Neural crest cell (in vitro differentiated cells): ENCODE measurements at places on chromosomes 16 and 17. TPM values are rescaled to one million over a fixed set of nuclear protein-coding genes. Genes with fewer than 3 reads are reported as not detected.

ITGAD gene
- not detected in 2 replicates for total RNA-seq

DNA sequence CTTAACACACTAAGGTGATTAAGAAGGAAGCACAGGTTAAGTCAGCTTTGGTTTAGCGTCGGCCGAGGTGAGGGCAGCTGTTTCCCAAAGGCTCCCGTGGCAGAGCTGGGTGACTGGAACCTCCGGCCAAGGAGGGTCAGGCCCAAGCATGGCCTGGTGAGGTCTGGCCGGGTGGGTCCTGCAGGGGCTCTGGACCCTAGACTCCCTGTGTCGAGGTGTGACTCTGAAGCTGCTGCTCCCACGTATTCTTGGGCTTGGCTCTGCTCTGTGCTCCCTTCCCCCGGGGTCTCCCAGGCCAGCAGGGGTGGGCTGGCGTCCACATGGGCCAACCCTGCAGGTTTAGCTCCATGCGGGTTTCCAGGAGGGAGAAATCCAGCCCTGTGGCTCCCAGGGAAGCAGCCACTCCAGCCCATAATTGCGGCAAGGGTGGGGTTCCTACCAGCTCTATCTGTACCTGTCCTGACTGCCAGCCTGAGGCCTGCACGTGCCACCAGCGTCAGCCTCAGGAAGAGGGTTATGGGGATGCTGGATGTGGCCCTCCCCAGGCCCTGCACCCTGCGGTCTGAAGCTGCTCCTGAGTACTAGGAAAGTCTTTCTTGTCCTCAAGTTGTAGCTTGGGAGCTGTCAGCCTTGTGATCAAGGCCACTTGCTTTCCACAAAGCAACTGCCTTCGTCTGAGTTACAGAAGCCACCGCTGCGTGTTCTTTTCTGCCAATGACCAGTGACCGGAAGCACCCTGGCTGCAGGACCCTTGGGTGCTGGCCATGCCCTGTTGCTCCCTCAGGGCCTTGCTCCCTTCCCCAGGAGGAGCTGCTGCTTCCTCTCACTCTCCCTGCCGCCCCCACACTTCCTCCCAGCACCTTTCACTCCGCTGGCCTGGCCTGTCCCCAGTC lies 4.8 kb downstream of the CDK5R1 start:
- H3K27me3 ChIP-seq, result no peaks in the 10 kb centered on the region
- H3K27ac ChIP-seq, result no peak overlapping the region
- peak overlapping the region; percentile 78 for H3K4me3 ChIP-seq
- peaks cover 55% of the 10 kb centered on the region for H3K4me1 ChIP-seq

GRCh38 chr16:305916-306626 lies 23.1 kb downstream of the PDIA2 start:
- H3K36me3 ChIP-seq, result peaks cover 5% of the 10 kb centered on the region
- DNase-seq, result no peak
- no peak overlapping the region for H3K4me3 ChIP-seq
- H3K4me1 ChIP-seq, result no peaks in the 10 kb centered on the region
- no peaks in the 10 kb centered on the region for H3K27me3 ChIP-seq

- H3K27ac ChIP-seq, result peak overlapping the region; percentile 62
- no peak overlapping the region for H3K4me3 ChIP-seq
- DNase-seq, result no peak
- H3K36me3 ChIP-seq, result no peaks in the 10 kb centered on the region
- H3K27me3 ChIP-seq, result no peaks in the 10 kb centered on the region
- H3K4me1 ChIP-seq, result peaks cover 24% of the 10 kb centered on the region
Observed at GRCh38 chr17:72151565-72152386, 31.0 kb downstream of the SOX9 start.

DNA sequence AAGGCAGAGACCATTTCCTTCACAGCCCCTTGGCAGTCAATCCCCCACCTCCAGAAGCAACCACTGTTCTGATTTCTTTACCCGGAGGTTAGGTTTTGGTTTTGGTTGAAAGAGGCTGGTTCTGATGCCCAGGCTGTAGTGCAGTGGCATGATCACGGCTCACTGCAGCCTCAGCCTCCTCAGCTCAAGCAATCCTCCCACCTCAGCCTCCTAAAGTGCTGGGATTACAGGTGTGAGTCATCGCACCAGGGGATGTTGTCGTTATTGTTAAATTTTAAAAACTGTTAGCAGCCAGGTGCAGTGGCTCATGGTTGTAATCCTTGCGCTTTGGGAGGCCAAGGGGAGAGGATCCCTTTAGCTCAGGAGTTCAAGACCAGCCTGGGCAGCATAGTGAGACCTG lies 3.0 kb upstream of the CTRB2 start:
- no peaks in the 10 kb centered on the region for H3K4me1 ChIP-seq
- DNase-seq, result no peak
- no peaks in the 10 kb centered on the region for H3K27me3 ChIP-seq
- H3K4me3 ChIP-seq, result no peak overlapping the region
- no peak overlapping the region for H3K27ac ChIP-seq

DNA sequence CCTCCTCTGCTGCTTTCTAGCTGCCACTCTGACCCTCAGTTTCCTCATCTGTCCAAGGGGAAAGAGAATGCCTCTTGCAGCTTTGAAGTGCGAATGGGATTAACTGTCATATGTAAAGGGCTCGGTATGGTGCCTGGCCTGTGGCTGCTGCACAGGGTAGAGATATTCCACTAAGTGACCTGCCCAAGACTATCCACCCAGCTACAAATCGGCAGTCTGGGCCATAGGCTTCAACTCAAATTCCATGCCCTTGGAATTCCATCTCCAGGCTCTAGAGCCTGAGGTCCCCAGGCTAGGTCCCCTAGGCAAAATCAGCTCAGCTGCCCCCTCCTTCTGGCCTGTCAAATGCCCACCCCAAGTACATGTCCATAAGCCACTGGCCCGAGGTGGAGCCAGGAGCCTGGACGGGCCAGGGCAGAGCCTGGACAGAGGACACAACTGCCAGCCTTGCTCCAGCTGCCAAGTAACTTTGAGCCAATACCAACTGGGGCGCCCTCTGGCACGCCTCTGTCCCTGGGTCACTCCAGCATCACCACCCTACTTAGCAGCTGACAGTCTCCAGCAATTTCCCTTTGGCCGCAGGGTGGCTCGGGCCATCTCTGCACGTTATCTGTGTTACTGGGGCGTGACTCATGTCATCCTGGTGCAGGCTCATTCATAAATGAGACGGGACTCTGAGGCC lies 57.2 kb downstream of the SDK2 start:
- no peak overlapping the region for H3K27ac ChIP-seq
- peaks cover 47% of the 10 kb centered on the region for H3K4me1 ChIP-seq
- no peaks in the 10 kb centered on the region for H3K27me3 ChIP-seq
- no peaks in the 10 kb centered on the region for H3K36me3 ChIP-seq
- no peak overlapping the region for H3K4me3 ChIP-seq

GRCh38 chr17:48850792-48851323 lies 20.0 kb downstream of the CALCOCO2 start:
- no peak overlapping the region for H3K4me3 ChIP-seq
- no peak overlapping the region for H3K27ac ChIP-seq
- no peaks in the 10 kb centered on the region for H3K27me3 ChIP-seq
- no peak for DNase-seq
- H3K36me3 ChIP-seq, result peaks cover 2% of the 10 kb centered on the region

GRCh38 chr16:21713549-21714368 lies 50.0 kb downstream of the OTOA start:
- peak overlapping the region; percentile 88 for H3K27ac ChIP-seq
- no peaks in the 10 kb centered on the region for H3K27me3 ChIP-seq
- no peaks in the 10 kb centered on the region for H3K36me3 ChIP-seq
- peaks cover 21% of the 10 kb centered on the region for H3K4me1 ChIP-seq

- no peak for DNase-seq
- H3K4me3 ChIP-seq, result no peak overlapping the region
- H3K4me1 ChIP-seq, result peaks cover 18% of the 10 kb centered on the region
Observed at GRCh38 chr16:50311134-50311528, 44.8 kb downstream of the ADCY7 start.
